Progenitor cell of endocrine pancreas (in vitro differentiated cells): ENCODE measurements at places on chromosomes 4 and X. TPM values are rescaled to one million over a fixed set of nuclear protein-coding genes. Genes with fewer than 3 reads are reported as not detected.
A peak's percentile ranks its signal among the peaks of the same experiment; 100 is the strongest.

DNA sequence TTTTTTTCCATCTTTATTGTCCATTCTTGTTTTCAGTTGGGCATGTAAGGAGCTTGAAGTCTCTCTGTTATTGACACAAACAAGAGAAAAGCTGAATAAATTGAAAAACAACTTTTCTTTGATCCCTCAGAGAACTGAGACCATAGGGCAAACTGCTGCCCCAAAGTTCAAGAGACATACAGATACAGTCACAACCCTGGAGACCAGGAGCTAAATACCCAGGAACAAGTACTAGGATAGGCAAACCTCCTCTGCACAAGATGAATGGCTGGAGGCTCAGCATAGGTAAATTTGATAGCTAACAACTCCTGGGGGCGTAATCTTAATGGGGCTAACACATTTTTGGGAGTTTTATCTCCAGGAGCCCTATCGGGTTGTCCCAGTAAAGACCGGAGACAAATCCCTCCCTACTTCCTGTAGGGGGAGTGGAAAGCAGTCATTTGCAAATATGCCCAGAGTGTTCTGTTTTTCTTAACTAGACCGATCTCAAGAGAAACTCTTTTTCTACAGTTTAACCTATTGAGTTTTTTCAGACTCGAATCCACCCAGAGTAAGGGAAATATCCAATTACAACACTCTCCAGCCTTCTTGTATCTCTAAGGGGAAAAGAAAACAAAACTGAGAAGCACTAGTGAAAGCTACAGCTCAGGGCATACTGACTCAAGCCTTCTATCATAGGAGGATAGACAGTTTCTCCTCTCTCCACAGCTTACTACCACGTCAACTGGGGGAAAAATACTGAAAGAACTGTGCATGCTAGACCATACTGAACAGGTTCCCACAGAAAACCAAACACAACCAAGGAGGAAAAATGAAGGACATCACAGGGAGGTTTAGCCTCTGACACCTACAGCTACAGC, 23.1 kb downstream of the MAGEA8 start:
- DNase-seq: no peak

GRCh38 chrX:131058136-131058868, at the start of gene ARHGAP36:
ARHGAP36 (plus strand) TSS chrX:131058346; CDS start chrX:131081666, 23,320 bp downstream.
- DNase-seq: no peak

- peak; percentile 66 for DNase-seq
Measured at GRCh38 chr4:57037982-57038604, 59.4 kb downstream of the POLR2B start.

GRCh38 chrX:17038681-17039161, 92.3 kb downstream of the REPS2 start:
- no peak for DNase-seq

- DNase-seq: no peak
Measured at GRCh38 chr4:141153751-141154510, 20.7 kb upstream of the RNF150 start.

Gene SFRP2
- total RNA-seq: 1.3 and 3.2 TPM in 2 replicates

- no peak for DNase-seq
Measured at GRCh38 chr4:162126729-162127128, 37.1 kb downstream of the FSTL5 start.

GRCh38 chrX:44795945-44796450, 47.8 kb upstream of the DUSP21 start:
- no peak for DNase-seq

GRCh38 chrX:16140448-16140847, 17.1 kb downstream of the GRPR start:
- no peak for DNase-seq

Gene TLR6
- total RNA-seq: 0.89 and 1.1 TPM in 2 replicates

- DNase-seq: no peak
Measured at GRCh38 chrX:79138658-79139241, 5.7 kb upstream of the GPR174 start.

DNA sequence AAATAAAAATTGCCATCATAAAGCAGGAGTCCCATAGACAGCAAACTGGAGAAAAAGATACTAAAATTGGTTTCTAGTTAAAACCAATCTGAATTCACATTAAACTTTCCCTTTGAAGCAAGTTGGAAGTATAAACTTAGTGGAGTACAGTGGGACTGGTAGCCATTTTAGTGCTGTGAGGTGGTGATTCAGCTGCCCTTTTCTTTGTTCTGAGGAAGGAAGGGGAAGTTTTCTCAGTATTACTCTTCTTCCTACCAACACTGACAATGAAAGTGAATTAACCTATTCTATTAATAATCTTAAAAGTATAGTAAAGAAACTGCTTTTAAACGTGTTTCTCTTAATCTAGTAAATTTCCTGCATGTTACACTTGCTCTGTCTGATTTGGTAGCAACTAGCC, 36.7 kb downstream of the SLC9A6 start:
- DNase-seq: no peak

GRCh38 chrX:65582450-65583082, 48.0 kb upstream of the LAS1L start:
- no peak for DNase-seq

DNA sequence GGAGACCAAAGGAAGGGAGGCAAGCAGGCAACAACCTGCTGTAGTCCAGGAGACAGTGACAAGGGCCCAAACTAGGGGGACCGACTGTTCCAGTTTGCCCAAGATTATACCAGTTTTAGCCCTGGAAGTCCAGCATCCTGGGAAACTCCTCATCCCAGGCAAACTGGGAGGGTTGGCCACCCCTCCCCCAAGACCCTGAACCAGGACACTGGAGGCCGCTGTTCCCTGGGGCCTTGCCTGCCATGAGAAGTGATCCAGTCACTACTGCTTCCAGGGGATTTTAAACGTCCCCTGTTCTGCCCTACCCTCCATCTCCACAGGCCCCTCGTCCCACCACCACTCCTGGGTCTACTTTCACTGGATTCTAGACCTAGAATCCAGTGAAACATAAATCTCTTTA, 4.3 kb upstream of the DGAT2L6 start:
- DNase-seq: no peak

Gene CSAG2
- 0.38 TPM in 1 of 2 replicates, not detected in the other for total RNA-seq

DNA sequence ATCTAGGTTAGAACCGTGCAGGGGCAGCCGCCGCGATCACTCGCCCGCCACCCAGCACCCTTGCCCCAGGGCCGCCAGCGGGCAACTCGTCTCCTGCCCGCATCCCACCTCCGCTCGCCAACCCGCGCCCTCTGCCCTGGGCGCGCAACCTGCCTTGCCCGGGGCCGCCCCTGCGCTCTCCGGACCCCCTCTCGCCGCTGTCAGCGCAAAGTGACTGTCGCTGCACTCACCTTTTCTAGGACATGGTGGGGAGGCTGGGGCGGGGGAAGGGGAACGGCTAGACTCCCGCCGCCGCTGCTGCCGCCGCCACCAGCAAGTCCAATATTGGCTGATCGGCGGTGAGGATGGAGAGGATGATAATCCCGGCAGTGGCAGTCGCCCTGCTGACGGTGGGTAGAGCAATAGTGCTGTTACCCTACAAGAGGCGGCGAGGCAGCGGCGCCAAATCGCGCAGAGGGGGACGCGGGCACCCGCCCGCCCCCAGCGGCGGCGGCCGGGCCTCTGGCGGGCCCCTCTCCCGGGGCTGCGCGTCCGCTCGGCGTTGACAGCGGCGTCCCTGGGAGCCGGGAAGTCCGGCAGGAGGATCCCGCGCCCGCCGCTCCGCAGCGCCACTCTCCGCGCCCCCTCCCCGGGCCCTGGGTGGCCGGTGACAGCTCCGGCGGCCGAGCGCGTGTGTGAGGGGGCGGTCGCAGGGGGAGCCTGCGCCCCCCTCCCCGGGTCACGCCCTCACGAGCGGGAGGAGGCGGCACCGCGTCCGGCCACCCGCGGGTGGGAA, 2.3 kb upstream of the NR3C2 start:
- DNase-seq: peak; percentile 24

Gene MND1
- total RNA-seq: 9.1 and 9.7 TPM in 2 replicates

Gene CCDC120
- 27.1 and 27.9 TPM in 2 replicates for total RNA-seq

DNA sequence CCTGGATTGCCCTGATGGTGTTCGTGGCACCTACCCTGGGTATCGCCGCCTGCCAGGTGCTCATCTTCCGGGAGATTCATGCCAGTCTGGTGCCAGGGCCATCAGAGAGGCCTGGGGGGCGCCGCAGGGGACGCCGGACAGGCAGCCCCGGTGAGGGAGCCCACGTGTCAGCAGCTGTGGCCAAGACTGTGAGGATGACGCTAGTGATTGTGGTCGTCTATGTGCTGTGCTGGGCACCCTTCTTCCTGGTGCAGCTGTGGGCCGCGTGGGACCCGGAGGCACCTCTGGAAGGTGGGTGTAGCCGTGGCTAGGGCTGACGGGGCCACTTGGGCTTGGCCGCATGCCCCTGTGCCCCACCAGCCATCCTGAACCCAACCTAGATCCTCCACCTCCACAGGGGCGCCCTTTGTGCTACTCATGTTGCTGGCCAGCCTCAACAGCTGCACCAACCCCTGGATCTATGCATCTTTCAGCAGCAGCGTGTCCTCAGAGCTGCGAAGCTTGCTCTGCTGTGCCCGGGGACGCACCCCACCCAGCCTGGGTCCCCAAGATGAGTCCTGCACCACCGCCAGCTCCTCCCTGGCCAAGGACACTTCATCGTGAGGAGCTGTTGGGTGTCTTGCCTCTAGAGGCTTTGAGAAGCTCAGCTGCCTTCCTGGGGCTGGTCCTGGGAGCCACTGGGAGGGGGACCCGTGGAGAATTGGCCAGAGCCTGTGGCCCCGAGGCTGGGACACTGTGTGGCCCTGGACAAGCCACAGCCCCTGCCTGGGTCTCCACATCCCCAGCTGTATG, 1.8 kb downstream of the AVPR2 start:
- no peak for DNase-seq

- no peak for DNase-seq
Measured at GRCh38 chr4:136009258-136009832, 1522.9 kb downstream of the PCDH18 start.

Gene FTSJ1
- total RNA-seq: 40.5 and 41.8 TPM in 2 replicates

DNA sequence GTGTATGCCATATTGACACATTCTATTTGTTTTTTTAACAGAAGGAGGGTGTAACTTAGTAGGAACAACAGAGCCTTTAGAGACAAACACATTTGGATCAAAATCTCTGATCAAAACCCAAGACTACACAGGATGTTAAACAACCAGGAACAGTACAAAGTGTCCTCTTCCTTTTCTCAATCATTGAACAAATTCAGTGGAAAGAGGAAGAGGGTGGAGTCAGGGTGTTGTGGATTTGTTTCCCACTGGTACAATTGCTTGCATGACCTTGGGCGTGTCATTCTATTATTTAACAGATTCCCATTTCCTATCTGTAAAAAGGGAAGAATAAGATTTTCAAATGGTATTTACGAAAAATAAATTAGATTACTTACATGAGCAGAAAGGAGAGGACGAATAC, 1162.8 kb upstream of the PRKX start:
- no peak for DNase-seq

GRCh38 chrX:19593690-19594089, 78.4 kb upstream of the MAP3K15 start:
- no peak for DNase-seq

DNA sequence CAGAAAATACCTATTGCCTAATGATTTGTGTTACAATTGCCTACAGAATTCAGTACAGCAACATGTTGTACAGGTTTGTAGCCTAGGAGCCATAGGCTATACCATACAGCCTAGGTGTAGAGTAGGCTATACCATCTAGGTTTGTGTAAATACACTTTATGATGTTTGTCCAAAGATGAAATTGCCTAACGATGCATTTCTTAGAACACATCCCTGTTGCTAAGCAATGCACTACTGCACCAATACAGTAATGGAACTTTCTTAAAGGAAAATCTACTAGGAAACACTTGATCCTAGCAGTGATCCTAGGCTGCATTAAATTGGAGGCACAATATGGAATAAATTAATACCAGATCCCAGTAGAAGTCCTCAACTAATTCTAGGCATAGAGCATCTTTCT, 18.3 kb downstream of the NOA1 start:
- no peak for DNase-seq

Gene GATA1
- not detected in 2 replicates for total RNA-seq

GRCh38 chr4:85642356-85643100, 167.6 kb downstream of the ARHGAP24 start:
- DNase-seq: no peak

DNA sequence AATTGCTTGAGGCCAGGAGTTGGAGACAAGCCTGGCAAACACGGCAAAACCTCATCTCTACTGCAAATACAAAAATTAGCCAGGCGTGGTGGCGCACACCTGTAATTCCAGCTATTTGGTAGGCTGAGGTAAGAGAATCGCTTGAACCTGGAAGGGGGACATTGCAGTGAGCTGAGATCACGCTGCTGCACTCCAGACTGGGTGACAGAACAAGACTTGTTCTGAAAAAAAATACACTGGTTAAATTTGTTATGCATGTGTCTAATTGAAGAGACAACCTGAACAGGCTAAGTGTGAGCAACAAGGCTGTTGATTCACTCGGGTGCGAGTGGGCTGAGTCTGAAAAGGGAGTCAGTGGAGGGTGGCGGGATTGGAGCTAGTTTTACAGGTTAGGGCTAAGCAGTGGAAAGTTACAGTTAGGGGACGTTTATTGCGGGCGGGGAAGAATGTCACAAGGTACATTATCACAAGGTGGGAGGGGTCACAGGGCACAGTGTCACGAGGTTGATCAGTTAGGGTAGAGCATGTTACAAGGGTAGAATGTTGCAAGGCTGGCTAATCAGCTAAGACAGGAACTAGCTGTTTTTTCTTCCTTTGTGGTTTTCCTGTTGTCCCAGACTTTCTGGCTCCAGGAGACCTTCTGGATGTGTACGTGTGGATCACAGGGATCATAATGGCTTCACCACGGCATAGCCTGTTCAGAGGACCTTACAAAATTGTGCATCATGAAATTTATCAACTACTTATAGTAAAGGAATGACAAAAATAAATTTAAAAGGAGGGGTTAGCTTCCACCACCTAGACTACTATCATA, 115.8 kb downstream of the NAA11 start:
- no peak for DNase-seq

- no peak for DNase-seq
Measured at GRCh38 chr4:38920186-38920585, 52.6 kb downstream of the FAM114A1 start.

Gene BTC
- 0.46 and 0.60 TPM in 2 replicates for total RNA-seq

Gene LRCH2
- total RNA-seq: 14.4 and 16.9 TPM in 2 replicates

DNA sequence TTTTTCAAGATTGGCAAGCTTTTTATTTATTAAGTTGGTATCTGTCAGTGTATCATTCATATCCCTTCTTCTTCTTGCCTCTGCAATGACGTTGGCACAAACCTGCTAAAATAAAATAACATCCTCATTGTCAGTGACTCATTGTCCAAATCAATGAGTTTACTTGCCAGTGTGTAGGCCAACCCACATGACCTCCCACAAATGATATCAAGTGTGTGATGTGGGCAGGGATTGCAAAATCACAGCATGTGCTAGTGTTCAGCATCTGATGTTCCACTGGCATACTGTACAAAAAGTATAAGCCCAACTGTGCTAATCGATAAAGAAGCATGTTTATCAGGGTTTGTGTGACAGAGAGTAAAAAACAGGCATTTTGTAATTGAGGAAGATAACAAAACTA, 25.5 kb downstream of the GPAT3 start:
- no peak for DNase-seq

GRCh38 chr4:74431113-74431826, 13.7 kb upstream of the AREG start:
- DNase-seq: no peak
